ENCODE measurements at places on chromosomes 5 and 9. TPM values are rescaled to one million over a fixed set of nuclear protein-coding genes. Genes with fewer than 3 reads are reported as not detected.

DNA sequence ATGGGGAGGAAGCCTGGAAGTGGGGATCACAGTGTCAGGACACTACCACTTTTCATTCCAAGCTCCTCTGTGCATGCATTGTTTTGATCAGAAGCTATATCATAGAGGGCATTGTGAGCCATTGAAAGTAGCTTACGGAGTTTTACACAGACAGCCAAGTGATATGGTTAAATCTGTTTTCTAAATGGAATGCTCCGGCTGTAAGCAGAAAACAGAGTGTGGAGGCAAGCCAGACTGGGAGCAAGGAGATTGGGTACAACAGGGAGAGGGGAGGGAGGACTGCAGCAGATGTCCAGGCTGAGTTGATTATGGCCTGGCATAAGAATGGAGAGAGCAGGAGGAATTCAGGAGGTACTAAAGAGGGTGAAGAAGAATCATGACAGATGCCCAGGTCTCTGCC is 15.5 kb upstream of the SOWAHA start:
- peak; percentile 67 for DNase-seq

DNA sequence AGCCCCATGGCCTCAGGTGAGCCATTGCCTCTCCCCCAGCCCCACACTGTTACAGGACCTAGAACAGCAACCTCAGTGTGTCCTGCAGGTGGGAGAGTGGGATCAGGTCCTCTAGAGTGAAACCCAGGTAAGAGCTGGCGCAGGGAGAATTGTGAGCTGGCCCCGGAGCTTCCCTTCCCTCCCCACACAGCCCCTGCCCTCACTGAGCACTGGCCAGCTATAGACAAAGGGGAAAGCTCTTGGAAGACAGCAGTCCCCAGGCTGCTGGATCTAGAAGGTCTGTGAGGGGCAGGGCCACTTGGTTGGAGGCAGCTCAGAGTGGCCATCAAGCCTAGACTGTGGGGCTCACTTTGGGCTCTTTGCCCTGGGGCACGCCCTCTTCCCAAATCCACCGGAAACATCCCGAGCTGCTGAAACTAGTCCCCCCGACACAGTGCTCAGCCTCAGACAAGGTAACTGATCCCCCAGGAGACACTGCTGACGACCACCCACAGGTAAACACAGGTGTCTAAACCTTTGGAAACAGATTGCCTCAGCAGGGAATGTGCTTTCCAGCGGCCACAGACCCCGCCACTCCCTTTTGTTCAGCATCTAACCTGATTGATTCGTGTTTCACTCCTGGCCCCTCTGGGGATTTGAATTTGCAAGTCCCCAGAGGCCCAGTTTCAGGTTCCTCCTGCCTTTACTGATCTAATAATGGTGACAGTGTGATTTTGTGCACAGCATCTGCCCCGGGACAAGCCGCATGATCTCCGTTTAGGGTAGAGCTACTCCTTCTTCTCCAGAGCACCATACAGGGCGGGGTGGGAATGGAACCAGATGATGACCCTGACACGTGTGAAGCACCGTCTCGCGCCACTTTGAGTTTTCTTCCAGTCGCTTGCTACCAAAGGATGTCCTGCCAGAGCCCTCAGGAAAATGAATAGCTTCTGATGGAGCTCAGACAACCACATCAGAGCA is 42.2 kb upstream of the ADAMTS2 start:
- no peak for DNase-seq

TLE1 gene
- 44.8 TPM for total RNA-seq

GRCh38 chr9:120759755-120760400 is 33.3 kb downstream of the FBXW2 start:
- no peak for DNase-seq

GRCh38 chr5:64952951-64953673 is 184.4 kb downstream of the CWC27 start:
- no peak for DNase-seq

GRCh38 chr9:116081435-116082115 is 72.0 kb upstream of the PAPPA start:
- DNase-seq, result peak; percentile 72

DNA sequence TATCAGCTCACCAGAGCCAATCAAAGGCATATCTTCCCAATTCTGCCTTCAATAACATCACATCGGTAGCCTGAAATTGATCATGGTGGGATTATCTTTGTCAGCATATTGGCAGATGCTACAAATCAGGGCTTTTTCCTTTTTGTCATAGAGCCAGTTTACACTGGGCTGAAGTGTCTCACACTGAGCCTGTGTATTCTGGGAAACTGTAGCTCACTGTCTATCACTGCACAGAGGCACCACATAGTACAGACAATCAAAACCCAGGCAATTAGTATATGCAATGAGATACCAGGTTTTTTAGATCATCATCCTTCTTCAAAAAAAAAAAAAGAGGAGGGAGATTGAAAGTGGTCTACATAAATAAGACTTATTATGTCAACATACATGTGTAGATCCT is 46.6 kb downstream of the ADAM19 start:
- no peak for DNase-seq

CDX1 gene
- total RNA-seq, result 2.4 TPM

- peak; percentile 46 for DNase-seq
These were observed 38.8 kb upstream of the NDFIP1 start for GRCh38 chr5:142069606-142070399.

DNA sequence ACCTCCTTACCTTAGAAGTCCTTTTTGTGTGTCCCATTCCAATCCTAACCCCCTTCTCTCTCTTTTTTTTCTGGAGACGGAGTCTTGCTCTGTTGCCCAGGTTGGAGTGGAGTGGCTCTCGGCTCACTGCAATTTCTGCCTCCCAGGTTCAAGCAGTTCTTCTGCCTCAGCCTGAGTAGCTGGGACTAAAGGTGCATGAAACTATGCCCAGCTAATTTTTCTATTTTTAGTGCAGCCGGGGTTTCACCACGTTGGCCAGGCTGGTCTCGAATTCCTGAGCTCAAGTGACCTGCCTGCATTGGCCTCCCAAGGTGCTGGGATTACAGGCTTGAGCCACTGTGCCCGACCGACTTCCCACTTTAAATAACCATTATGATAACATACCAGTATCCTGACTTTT is 17.5 kb downstream of the TMEM38B start:
- DNase-seq, result no peak

- DNase-seq, result no peak
These were observed 60.6 kb downstream of the DIAPH1 start for GRCh38 chr5:141558150-141558549.

DNA sequence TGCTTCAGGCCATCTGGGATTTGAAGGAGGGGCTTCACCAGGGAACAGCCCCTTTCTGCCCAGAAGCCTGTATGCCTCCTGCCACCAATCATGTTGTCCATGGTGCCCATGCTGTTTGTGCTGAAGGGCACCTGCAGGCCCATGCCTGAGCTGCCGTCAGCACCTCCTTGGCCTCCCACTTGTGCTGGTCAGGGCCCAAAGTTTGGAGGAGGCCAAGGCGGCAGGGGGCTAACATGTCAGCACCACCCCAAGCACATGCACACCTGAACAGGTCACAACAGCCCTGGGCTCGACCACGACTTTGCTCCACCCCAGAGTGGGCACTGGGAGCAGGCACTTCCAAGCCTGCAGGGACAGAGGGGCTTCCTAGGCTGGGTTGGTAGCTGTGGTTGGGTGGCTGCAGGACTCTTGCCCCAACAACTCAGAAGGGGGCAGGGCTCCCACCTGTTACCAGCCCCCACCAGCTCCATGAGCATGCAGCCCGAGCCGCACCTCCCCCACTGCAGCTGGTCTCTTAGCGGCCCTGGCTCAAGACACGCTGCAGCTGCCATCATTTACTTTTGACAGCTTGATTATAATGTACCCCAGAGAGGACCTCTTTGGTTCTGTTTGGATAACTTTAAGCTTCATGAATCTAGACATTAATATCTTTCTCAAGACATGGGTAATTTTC is 19.8 kb upstream of the NFIL3 start:
- no peak for DNase-seq

PTGDS gene
- 49.6 TPM for total RNA-seq

DNA sequence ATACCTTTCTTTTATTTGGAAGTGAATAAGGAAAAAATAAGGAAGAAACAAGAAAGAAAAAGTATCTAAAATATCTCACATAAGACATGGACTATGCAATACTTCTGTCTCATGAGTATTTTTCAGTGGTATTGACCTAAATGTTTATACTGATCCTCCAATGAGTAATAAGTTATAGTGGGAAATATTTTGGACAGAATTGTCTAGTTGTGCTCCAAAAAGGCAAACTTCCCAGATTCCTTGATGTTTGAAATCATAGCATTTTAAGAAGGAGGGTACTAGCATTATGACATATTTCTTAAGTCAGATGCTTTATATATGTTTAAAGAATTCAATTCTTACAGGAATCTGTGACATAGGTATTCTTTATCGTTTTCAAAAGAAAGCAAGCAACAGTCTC is 34.5 kb upstream of the BASP1 start:
- DNase-seq, result peak; percentile 42

DNA sequence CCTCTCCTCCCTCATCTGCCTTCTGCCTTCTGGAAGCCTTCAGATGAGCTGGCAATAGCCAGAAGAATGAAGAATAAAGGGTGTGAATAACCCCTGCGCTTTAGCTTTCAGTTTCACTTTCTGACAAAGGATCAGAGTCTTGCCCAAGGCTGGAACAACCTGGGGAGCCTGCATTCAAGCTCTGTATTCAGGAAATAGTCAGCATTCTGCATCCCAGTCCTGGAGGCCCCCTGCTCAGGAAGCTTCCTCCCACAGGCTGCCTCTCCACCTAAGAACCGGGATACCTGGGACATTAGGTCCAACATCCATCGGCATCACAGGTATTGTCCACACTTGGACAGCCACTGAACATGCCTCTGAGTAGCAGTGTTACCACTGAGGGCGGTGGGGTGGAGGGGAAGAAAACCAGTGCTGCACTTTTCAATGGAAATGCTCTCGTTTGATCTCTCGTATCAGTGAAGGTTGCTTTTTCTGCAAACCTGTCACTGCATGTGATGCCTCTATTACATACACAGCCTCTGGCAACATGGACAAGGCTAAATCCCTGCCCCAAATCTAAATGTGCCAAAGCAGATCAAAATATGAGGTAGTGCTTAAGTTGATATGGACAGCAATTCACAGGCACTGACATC is 39.8 kb upstream of the ACO1 start:
- no peak for DNase-seq
